ENCODE measurements at places on chromosomes 16 and 17.

DNA sequence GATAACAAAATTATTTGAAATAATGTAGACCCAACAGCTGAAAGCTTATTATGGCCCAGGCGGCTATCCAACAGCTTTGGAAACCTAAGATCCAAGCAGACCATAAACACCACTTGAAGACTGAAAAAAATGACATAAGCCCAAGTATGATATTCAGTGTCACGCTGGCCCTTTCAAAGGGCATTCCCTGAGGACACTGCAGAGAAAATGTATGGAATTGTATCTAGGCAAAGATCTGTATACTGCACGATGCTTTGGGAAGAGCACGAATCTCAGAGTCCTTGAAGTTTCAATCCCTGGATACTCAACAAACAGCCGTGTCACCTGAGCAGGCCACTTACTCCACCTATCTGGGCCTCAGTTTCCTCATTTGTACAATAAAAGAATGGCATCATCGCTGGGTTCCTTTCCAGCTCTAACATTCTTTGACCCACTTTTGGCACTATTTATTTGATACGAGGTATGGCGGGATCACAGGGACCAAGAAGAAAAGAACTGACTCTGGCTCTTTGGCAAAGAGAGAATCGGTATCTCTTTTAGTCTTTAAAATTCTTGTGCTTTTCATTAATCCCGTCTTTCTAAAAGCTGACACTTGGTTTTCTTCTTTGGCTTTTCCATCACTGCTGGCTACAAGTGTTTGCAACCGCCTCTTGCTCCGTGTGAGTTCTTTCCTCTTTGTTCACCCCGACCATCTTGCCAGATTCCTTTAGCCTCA lies 1.2 kb downstream of the STAT5B start:
- no peak for DNase-seq

GRCh38 chr16:79009896-79010295 lies 590.6 kb downstream of the MAF start:
- no peak for DNase-seq

DNA sequence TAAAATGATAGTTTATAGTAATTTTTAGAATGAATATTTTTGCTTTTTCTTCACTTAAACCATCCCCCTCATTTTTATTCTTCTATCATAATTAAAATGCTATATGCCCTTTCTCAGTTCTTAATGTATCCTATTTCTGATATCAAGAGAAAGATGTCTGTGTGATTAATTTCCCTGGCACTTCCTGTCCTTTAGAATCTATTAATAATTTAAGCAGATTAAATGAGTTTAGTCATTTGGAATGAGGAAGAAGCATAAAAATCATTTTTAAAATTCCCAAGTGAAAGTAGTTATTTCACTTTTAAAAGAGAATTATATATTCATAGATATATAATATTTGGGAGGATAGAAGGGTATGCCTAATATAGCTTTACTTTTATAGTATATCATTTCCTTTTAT lies 27.8 kb upstream of the CDR2 start:
- no peak for DNase-seq

GRCh38 chr17:81342269-81343070 lies 47.4 kb upstream of the SLC38A10 start:
- DNase-seq: no peak

All from T follicular helper cell (primary cell).